ENCODE measurements at places on chromosomes 6 and 20.
A peak's percentile ranks its signal among the peaks of the same experiment; 100 is the strongest.

- DNase-seq, result no peak
Observed at GRCh38 chr6:155084431-155085123, 89.5 kb downstream of the TIAM2 start.

DNA sequence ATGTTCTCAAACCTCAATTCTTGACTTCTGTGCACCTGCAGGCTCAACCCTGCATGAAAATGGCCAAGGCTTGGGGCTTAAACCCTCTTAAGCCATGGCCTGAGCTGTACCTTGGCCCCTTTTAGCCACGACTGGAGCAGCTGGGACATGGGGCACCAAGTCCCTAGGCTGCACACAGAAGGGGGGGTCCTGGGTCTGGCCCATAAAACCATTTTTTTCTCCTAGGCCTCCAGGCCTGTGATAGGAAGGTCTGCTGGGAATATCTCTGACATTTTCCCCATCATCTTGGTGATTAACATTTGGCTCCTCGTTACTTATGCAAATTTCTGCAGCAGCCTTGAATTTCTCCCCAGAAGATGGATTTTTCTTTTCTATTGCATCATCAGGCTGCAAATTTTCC, 119.4 kb upstream of the VGLL2 start:
- DNase-seq, result no peak

- DNase-seq, result no peak
Observed at GRCh38 chr6:55841341-55841740, 34.0 kb downstream of the BMP5 start.

- DNase-seq, result no peak
Observed at GRCh38 chr20:4065391-4065844, 50.1 kb upstream of the RNF24 start.

- DNase-seq, result no peak
Observed at GRCh38 chr6:132063204-132063603, 112.0 kb upstream of the CCN2 start.

- DNase-seq, result no peak
Observed at GRCh38 chr6:67956352-67956751, 678.7 kb upstream of the ADGRB3 start.

DNA sequence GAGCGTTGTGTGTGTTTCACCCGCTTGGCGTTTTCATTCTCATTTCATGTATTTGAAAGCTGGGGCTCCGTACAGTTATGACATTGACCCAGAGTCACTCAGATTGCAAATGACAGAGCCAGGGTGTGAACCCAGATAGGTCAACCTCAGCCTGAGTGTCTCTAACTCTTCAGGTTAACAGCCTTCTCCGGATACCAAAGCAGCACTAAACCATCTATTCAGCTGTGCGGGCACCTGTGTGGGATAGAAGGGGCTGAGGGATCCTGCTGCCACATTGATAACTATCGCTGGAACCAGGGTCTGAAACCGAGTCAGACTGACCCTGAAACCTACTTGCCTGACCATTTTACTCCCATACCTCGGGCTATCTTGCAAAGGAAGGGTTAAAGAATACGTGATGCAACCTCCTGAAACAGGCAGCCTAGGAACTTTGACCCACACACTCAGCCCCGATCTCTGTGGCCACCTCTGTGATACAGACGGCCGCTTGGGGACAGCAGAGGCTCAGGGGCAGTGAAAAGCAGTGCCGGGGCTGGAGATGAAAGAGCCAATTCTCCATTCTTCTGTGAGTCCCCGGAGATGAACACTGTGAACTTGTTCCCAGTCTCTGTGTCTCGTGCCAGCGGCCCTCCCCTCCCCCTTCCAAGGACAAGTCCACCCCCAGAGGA, 233.5 kb upstream of the QKI start:
- DNase-seq, result peak; percentile 23

- DNase-seq, result no peak
Observed at GRCh38 chr6:4870821-4871494, 94.8 kb downstream of the CDYL start.

- no peak for DNase-seq
Observed at GRCh38 chr6:157605484-157605883, 217.6 kb upstream of the SNX9 start.

DNA sequence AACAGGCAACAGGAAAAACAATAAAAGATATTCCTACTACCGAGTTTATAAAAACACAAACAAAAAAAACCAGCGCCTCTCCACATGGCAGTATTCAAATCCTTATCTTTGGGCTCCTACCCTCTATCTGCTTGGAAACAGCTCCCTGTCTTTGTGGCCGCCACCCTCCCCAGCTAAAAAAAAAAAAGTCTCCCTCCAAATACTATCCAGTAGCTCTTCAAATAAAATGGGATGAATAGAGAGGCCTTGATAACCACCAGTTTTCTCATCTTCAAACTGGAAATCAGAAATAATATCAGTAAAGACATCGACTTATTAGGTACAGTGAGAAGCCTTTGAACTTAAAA, 96.2 kb downstream of the PSMG4 start:
- DNase-seq, result no peak

DNA sequence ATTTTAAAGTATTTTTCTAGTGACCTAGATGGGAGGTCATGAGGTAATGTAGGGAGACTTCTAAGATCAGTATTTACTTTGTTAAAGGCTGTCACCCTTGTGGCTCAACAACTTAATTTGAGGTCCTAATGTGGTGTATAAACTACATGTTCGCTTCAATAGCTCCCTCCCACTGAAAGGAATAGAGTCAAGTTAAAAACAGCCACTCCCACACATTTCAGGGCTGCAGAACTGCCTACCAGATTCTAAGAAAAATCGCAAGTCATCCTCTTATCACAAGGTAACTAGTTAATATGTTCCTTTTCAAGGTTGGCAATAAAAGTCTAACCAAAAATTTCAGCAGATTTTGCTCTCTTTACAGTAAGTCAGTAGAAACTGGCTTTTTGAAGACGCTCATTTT, 15.1 kb downstream of the GSTA1 start:
- no peak for DNase-seq

DNA sequence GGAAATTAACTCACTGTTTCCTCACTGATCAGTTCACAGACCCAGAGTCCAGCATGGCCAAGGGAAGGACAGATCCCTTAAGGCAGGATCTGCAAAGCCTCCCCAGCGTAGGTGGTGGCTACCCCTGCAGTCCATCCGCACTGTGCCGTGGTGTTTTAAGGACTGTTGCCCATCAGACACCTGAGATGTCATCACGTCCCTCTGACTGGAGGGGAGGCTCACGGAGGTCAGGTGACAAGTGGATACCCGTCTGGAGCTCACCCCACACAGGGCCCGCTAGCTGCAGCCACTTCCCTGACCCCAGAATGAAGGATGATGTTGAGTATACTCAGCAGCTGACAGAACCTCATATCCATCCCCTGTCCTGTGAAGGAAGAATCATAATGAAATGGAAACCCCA, 161.8 kb upstream of the GGTLC1 start:
- no peak for DNase-seq

DNA sequence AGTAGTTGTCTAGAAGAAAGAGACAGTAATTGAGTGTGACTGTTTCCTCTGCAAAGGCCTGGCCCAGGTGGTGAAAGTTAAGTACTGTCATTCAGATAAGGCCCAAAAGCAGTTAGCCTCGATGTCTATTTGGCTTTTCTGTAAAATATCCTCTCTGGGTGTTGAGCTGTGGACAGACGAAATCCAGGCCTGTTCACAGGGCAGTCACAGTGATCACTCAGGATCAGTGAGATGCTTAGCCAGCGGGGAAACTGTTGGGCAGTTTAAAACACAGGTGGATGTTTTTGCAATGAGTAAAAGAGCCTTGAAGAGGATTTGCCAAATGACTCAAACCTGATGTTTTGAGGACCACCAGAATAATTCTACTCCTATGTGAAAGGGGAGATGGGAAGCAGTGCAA, 22.0 kb upstream of the PRDM1 start:
- DNase-seq, result no peak

DNA sequence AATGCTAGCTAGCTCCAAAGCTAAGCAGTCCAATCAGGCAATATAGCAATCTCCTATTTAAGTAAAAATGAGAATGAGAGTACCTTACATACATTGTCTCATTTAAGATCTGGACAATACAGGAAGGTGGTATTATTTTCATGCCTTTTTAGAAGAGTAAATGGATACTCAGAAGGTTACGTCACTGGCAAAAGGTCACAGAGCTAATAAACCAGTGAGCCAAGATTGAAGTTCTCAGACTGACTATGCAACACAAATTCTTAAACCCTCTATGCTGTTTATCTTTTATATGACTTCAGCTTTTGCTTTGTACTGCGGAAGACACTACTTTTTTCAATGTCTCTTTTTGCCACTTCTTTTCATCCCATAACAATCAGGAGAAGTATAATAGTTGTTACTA, 135.2 kb upstream of the PRL start:
- DNase-seq, result no peak

DNA sequence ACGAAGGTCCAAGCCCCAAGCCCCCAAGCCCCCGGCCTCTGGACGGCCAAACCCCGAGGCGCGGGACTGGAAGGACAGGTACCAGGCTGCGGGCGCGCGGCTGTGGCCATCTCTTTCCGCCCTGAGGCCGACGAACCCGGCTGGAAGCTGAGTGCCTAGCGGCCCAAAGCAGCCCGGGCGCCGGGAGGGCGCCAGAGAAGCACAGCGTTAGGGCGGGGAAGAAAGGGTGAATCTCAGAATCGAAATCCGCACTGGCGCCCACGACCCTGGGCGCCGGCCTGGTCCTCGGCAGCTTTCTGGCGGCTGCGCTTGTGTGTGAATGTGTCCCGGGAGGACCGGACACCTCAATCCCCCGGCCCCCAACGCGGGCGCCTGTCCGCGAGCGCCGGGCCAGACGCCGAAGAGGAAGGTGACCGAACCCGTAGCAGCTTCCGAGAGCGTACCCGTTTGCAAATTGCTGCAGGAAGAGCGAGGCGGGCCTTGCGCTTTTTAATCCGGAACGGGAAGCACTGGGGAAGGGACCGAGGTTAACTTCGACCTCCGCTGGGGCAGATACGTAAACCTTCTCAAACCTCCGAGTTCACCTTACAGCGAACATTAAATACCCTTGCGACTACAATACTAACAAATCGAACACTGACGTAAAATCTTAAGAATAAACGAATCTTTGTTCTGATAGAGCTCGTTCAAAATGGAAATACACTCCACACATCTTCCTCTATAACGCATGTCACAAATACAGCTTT, 2.9 kb downstream of the NRN1 start:
- DNase-seq, result no peak

DNA sequence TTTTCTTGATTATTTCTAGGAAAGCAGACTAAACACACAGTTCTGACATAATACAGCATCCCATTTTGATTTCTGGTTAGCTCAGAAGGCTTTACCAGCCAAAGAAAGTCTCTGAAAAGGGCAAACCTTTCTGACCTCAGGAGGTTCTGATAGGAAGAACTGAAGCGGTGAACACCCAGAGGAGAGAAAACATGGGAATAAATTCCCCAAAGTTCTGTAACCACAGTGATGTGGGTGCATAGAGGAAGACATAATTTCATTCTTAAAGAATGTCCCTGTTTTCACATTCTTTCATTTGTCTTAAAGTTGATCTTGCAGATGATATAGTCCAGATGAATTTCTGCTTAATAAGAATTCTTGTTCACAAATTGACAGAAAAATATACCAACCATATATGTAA, 60.3 kb downstream of the RSPO3 start:
- DNase-seq, result no peak

GRCh38 chr20:47785311-47785853, at the start of gene SULF2:
Gene SULF2 (minus strand): TSS chr20:47785481. CDS start chr20:47757363, 28,118 bp downstream.
- no peak for DNase-seq

DNA sequence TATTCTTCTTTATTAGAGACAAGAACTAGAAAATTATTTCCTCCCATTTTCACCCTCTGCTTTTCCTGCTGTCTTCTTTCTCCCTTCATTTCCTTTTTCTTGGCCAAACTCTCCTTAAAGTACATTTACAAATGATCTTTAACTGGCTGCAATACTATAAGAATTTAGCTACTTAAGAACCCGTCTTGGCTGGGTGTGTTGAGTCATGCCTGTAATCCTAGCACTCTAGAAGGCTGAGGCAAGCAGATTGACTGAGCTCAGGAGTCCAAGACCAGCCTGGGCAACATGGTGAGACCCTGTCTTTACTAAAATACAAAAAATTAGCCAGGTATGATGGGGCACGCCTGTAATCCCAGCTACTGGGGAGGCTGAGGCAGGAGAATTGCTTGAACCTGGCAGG, 39.3 kb upstream of the SRPK1 start:
- no peak for DNase-seq

- no peak for DNase-seq
Observed at GRCh38 chr20:11719153-11719552, 198.5 kb upstream of the BTBD3 start.

- DNase-seq, result no peak
Observed at GRCh38 chr6:87628881-87629280, 38.9 kb downstream of the ORC3 start.

GRCh38 chr20:18011951-18012645, 43.3 kb downstream of the MGME1 start:
- no peak for DNase-seq

GRCh38 chr20:23287354-23288190, 63.0 kb upstream of the NXT1 start:
- DNase-seq, result no peak

GRCh38 chr6:35052694-35053565, 88.2 kb downstream of the TCP11 start:
- no peak for DNase-seq

GRCh38 chr20:41524980-41525613, 93.1 kb downstream of the CHD6 start:
- no peak for DNase-seq

DNA sequence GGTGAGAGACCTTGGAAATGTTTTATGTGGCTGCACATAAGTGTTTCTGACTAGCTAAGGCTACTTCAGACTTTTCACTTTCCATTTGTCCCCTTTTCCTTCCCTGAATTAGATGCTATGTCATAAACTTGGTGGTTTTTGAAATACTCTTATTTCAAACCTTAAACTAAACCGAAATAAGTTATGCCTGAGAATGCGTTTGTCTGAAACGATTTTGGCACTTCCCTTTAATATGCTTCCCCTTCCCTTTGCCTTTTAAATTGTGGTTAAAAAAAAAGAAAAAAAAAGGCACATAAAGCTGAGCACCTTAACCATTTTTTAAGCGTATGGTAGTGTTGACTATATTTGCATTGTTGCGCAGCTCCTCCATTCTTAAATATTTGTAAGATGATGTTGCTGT, 14.3 kb downstream of the ZNF451 start:
- no peak for DNase-seq

DNA sequence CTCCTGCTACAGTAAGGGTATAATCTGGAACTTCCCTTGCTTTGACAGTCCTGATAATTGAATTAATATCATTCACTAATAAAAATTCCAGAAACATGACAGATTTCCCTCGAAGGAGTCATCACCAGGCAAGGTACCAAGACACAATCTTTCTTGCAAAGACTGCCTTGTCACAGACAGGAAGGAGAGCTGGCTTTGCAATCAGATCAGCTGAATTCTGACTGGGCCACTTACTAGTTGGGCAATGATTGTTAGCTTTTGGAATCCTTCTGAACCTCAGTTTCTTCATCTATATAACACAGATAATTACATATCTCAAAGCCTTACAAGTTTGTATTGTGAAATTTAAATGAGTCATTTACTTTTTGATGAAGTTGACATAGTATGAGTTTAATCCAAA, 344.2 kb downstream of the RFPL4B start:
- DNase-seq, result peak; percentile 20

DNA sequence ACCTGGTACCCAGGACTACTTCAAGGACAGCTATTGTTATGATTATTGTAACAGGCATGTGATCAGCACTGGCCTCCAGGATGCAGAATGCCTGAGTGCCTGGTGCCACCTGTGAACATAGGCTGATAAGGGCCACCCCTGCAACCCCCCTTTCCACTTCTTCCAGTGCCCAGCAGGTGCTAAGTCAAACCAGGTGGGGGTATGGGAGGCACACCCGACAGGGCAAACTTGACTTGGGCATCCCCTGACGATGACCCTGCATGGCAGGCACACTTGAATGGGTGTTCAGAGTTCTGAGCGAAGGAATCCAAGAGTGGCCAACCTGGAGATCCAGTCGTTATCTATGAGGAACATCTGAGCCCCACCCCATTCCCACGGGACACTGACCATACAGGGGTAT, 3.4 kb downstream of the ADA start:
- no peak for DNase-seq
